ENCODE measurements at places on chromosomes 11 and 22. TPM values are rescaled to one million over a fixed set of nuclear protein-coding genes. Genes with fewer than 3 reads are reported as not detected.

Gene OR4D5
- not detected for total RNA-seq

Gene JAM3
- total RNA-seq: 28.5 TPM

Gene TMEM179B
- total RNA-seq: 8.4 TPM

Gene GSTP1
- total RNA-seq: 127 TPM

Gene BIK
- total RNA-seq: not detected

Gene PNPLA3
- total RNA-seq: 17.2 TPM

Gene OR6T1
- not detected for total RNA-seq

Gene SDF2L1
- total RNA-seq: 3.7 TPM

Gene CHADL
- 2.7 TPM for total RNA-seq

Gene ZFTA
- 66.1 TPM for total RNA-seq

Gene OR56B1
- not detected for total RNA-seq

Gene TESMIN
- under 0.01 TPM for total RNA-seq

Gene OR4C6
- total RNA-seq: not detected

Gene SEZ6L
- 109 TPM for total RNA-seq

Gene ZBED4
- total RNA-seq: 19.9 TPM

Gene HEPHL1
- not detected for total RNA-seq

Gene ARHGAP8
- total RNA-seq: 1.7 TPM

Gene PPM1F
- 16.0 TPM for total RNA-seq

Gene TPH1
- 0.49 TPM for total RNA-seq

Gene OVCH2
- not detected for total RNA-seq

Gene OR10A2
- total RNA-seq: not detected

Gene BATF2
- total RNA-seq: not detected

Gene IGHMBP2
- total RNA-seq: 11.1 TPM

Gene PHF21B
- 6.1 TPM for total RNA-seq

Gene MED15
- total RNA-seq: 12.5 TPM

Gene NXPE2
- total RNA-seq: 0.49 TPM

Gene BSCL2
- 101 TPM for total RNA-seq

Gene MEN1
- 15.0 TPM for total RNA-seq

Gene TRIM44
- total RNA-seq: 16.2 TPM

Gene DTX4
- total RNA-seq: 41.1 TPM

Gene SYCE3
- not detected for total RNA-seq

Gene HOATZ
- total RNA-seq: 0.98 TPM

Gene UPK3A
- not detected for total RNA-seq

Gene MB
- total RNA-seq: not detected

Gene OR5P2
- not detected for total RNA-seq
